ENCODE measurements at places on chromosomes 2 and 18.

GRCh38 chr2:203835892-203836800, 31.4 kb upstream of the CTLA4 start:
- DNase-seq = no peak

DNA sequence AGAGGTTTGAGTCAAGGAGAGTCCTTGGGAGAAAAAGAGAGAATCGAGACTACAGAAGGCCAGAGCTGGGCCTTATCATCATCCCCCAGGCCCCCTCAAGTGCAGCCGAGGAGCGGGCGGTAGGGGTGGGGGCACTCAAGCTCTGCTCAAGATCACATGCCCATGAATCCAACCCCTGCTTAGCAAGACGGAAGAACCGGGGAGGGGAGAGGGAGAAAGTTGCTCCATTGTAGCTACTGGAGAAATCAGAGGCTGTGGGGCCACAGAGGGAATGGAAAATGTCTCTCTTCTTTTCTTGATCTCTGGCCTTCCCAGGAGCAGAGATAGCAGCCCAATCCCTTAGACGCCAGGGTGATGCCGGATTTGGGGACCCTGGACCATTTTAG, 14.6 kb downstream of the SLC4A3 start:
- DNase-seq = no peak

GRCh38 chr2:52955079-52955478, 812.5 kb upstream of the CHAC2 start:
- no peak for DNase-seq

DNA sequence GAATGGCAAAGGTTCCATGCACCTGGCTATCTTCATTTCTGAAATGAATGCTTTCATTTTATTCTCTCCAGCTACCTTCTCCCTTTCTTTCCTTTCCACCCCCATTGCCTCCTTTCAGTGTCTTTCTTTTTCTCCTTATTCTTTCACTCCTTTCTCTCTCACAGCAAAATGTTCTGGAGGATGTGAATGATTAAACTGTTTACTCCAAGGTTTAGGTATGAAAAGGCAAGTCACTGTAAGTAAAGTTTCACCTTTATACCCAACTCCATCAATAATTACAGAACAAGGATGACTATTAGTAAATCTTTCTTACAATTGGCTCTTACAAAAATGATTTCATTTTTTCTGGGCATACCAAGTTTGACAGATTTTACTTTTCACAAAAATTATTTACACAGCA, 4.3 kb downstream of the PAX8 start:
- no peak for DNase-seq

DNA sequence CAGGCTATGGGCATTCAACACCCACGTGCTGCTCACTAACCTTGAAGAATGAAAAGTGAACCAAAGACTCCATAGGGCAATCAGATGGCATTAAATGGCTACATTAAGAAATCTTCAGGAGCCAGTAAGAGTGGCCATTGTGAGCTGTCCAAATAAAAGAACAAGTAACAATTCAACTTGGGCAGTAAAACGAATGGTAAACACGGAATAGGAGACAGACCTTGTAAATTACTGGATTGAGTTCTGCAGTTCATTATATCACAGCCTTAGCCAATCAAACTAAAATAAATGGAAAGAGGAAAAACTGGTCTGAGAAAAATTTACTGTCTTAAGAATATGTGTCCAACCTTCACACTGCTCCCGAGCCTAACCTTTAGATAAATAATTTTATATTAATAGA, 306.5 kb upstream of the ZNF521 start:
- no peak for DNase-seq

- no peak for DNase-seq
Measured at GRCh38 chr18:13180614-13181375, 37.8 kb upstream of the LDLRAD4 start.
